ENCODE measurements at places on chromosomes 3 and 15.

- no peak for DNase-seq
Measured at GRCh38 chr15:101613130-101614000, 38.8 kb downstream of the TM2D3 start.

DNA sequence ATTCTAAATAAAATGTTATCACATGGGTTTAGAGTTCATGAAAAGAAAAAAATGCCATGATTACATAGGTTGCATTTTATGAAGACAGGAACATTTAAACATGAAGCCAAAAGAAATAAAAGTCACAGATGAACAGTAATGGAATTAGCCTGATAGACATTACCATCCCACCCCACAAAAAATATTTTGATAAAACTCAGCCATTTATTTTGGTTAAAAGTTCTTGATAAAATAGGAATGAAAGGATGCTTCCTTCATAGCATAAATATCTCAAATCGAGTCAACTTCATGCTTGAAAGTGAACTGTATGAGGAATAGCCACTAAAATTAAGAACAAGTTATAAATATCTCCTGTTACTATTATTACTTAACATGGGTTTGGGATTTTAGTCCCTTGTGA, 101.9 kb upstream of the TMC3 start:
- no peak for DNase-seq

DNA sequence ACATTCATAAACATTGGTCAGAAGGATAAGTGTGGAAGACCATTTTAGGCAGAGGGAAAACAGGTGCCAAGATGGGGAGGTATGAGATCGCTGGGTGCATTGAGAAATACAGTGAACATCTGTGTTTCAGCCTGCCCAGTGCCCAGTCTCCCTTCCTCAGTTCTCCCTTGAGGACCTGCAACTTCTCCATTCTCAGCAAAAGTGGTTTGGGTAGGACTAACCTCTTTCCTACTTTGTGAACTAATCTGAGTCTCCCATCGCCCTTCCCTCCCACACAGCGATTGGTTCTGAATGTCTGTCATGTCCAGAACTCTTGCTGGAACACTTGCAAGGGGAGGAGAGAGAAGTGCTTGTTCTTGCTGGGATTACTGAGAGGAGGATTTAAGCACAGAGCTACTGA, 10.9 kb upstream of the CCNL1 start:
- DNase-seq: no peak

DNA sequence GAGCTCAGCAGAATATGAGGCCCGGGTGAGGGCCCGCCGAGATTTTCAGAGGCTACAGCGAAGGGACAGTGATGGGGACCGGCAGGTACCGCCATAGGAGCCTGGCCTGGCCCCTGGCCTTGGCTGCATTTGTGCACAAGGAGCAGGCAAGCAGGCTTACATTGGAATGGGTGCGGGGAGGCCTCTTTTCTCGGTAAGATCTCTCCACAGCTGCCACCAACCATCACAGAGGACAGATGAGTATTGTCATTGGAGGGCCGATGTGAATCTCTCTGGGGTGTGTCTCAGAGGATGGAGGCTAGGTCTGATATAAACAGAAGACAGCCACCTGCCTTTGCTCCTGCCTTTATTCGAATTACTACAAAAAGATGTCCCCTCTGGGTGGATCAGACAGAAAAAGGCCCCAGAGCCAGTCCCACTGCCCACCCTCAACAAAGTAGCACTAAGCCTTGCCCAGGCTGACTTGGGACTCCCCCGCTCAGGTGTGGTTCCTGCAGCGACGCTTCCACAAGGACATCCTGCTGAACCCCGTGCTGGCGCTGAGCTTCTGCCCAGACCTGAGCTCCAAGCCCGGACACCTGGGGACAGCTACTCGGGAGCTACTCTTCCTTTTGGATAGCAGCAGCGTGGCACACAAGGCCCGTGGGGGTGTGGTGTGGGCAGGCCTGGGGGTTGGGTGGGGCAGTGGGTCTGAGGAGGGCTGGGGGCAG, 5.4 kb downstream of the VWA5B2 start:
- DNase-seq: no peak

DNA sequence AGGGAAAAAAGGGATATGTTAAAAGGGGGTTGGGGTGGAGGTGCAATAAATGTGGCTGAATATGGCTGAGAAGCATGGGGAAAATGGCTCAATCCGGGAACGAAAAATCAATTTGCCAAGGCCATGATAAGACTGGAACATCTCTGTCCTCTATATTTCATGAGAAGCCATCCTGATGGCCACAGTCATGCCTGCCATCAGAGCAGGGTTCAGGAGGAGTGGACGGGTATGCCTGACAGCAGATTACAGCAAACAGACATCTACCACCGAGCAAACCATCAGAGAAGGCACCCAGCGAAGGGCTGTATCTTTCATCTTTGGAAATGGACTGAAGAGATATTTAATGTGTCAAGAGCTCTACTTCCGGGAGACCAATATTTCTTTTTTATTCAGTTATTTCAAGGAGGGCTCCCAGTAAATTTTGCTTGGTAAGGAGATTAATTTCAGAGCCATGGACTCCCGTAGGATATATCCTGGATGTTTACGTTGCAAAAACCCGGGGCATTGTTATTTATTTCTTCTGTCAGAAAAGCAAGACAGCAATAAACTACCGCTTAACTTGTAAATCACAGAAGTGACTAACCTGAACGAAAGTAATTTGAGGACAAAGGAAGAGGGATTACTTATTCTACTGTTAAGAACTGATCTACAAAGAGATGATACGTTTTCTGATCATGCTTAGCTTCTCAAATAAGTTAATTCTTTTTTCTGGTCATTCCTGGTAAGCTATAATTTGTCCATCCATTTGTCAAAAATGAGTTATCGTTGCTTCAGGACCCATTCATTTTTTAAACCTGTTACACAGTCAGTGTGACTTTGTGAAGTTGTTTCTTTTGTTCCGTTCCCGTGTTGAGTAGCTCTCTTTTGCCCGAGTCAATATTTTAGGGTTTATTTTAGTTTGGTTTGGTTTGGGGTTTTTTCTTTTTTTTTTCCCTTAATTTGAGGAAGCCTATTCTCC, 80.6 kb upstream of the CHD2 start:
- no peak for DNase-seq

DNA sequence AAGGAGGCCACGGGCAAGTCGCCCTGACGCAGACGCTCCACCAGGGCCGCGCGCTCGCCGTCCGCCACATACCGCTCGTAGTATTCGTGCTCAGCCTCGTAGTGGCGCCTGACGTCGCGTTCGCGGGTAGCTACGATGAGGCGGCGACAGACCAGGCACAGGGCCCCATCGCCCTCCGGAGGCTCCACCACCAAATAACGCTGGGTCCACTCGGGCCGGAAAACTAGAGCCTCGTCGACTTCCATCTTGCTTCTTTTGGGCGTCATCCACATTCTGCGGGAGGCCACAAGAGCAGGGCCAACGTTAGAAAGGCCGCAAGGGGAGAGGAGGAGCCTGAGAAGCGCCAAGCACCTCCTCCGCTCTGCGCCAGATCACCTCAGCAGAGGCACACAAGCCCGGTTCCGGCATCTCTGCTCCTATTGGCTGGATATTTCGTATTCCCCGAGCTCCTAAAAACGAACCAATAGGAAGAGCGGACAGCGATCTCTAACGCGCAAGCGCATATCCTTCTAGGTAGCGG, at the start of gene EPM2AIP1:
Gene EPM2AIP1 (minus strand): TSS at position 326 of the 520 bp plus-strand sequence. CDS start 54 bp downstream, at position 272.
- no peak for DNase-seq

DNA sequence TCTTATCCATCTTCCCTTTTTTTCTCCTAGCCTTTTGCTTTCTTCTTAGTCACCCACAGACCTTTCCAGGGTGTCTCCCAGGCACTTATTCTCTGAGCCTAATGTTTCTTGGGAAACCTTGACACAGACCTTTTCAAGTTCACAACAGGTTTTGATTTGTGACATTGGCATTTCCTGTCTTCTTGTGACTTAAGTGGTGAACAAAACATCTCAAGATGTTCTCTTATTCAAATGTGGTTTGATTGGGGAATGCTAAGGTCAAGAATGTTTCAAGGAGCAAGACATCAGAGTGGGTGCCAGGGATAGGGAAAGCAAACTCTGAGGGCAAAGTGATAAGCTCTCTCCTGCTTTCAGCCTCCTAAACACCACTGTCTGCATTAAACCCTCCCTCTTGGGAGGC, 68.2 kb upstream of the GSK3B start:
- DNase-seq: no peak

- DNase-seq: no peak
Measured at GRCh38 chr3:159859836-159860235, 128.8 kb upstream of the IL12A start.

DNA sequence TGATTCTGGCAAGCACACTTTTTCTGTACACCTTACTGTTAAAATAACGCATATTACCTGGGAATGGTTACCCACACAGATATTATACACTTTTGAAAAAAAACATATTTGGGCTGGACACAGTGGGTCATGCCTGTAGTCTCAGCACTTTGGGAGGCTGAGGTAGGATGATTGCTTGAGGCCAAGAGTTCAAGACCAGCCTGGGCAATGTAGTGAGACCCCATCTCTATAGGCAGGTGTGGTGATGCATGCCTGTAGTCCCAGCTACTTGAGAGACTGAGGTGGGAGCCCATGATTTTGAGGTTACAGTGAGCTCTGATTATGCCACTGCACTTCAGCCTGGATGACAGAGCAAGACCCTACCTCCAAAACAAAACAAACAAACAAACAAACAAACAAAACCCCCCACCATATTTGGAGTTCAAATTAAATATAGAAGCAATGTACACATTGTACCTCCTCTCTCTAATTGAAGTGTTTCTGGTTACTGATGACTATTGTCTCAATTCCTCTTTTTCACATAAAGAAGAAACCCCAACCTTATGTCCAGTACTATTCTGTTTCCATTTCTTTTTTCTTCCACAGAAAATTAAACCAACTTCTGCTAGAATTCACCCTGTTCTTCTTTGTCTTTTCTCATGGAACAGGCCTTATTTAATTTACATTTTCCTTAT, 152.6 kb upstream of the UMPS start:
- no peak for DNase-seq

DNA sequence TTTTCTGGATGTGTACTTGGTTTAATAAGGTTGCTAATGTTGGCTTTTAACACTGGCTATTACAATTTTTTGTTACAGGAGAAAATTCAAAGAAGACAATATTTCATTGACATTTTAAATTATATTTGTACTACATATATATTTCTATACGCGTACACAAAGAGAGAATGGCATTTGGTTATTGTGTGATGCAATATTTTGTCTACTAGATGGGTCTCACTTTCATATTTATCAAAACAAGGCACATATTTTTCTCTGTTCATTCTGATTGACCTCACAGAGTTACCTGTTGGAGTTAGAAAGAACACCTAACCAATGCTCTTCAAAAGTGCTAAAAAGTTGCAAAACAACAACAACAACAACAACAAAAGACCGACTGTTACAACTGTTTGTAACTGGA, 50.2 kb upstream of the VGLL3 start:
- no peak for DNase-seq

DNA sequence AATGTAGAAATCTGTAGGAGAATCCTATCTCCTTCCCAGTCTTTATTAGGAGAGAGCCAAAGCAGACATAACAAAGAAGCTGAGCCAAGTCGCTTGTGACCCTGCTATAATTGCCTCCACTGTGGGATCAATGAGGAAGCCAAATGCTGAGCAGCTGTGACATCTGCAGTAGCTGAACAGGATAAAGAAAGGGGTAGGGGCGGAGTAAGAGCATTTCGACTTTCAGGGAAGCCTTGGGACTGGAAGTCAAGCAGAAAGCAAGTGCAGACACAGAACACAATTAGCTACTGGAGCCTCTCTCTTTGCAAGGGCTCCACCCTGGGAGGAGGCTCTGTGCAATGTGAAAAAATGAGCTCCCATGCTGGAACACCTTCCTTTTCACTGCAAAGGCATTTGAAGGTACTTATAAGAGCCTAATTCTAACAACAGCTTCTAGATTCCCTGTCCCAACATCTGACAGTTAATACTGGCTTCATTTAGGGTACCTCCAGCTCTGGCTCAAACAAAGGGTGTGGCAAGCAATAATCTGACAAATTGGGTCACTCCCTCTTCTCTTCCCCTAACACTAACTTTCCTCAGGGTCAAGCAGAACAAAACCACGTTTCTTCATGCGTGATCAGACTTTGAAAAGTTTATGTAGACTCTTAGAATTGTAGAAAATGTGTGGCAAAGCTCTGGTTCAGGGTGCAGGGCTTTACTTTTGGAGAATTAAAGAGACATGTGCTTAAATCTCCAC, 166.4 kb downstream of the CADPS start:
- no peak for DNase-seq

- no peak for DNase-seq
Measured at GRCh38 chr3:167859610-167860009, 124.1 kb downstream of the SERPINI1 start.

- DNase-seq: peak; percentile 44
Measured at GRCh38 chr3:72185549-72186399, 400.8 kb upstream of the PROK2 start.

- peak; percentile 51 for DNase-seq
Measured at GRCh38 chr3:138118612-138119422, 3.4 kb upstream of the DZIP1L start.

- DNase-seq: no peak
Measured at GRCh38 chr3:130707902-130708601, 38.6 kb downstream of the PIK3R4 start.

DNA sequence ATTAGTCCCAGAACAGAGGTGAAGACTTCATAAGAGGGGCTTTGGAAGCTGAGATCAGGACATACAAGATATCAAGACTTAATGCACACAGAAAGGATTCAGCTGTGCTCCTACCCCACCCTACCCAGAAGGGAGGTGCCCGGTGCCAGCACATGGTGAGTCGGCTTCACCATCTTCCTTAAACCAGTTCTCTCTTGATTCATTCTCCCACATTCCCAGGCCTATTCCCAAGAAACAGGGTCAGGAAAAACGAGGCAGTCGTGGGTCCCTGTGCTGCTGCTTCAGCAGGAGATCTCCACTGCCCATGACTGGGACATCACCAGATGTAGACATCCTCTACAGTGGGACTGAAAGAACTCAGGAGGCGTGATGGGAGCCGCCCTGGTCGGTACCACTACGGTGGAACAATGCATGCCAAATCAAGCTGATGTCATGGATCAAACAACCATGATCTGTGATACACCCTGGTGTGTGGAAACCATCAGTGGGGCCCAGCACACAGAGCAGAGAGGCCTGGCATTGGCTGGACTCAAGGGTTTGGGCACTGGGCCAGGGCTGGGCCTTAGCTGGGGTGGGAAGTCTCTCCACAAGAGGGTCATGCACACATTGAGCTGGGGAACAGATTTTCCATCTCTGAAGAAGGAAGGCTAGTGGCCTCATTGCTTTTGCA, 41.9 kb downstream of the CCDC12 start:
- no peak for DNase-seq

DNA sequence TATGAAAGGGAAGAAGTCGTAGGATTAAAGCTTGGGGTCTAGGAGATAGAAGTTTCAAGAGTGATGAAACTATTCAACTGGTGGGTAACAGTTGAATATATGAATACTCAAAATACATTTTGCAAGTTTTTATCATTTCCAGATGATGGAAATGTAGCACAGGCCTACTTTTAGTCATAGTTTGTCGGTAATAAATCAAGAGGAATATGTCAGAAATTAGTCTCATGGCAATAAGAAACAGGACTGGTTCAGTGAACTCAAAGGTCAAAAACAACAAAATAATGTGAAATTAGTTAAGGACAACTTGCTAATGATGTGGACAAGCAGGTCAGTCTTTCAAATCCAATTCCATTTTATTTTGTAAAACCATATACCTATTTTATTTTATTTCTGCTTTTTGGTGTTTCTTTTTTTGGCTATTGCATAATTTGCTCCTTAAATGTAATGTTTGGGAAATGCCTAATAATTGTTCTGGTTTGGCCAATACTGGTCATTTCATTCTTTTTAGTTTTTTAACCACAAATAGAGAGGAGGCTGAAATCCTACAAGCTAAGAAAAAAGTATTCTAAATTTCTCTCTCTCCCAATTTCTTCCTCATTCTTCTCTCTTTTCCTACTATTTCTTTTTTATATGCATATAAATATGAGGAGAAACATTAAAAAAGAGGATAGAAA, 195.2 kb upstream of the ARHGEF26 start:
- no peak for DNase-seq

All from activated naive CD4-positive, alpha-beta T cell treated with anti-CD3 and anti-CD28 coated beads, Interleukin-2, amount 50 U/mL, for 16 hours (primary cell).